Right lung (tissue), 10 donors: ENCODE measurements at places on chromosomes 6 and 20. TPM values are rescaled to one million over a fixed set of nuclear protein-coding genes. Genes with fewer than 3 reads are reported as not detected.

Gene IRAK1BP1
- 16.1 TPM for polyA plus RNA-seq

Gene DXO
- 31.8 TPM for polyA plus RNA-seq

Gene CFAP206
- 1.6 TPM for polyA plus RNA-seq

DNA sequence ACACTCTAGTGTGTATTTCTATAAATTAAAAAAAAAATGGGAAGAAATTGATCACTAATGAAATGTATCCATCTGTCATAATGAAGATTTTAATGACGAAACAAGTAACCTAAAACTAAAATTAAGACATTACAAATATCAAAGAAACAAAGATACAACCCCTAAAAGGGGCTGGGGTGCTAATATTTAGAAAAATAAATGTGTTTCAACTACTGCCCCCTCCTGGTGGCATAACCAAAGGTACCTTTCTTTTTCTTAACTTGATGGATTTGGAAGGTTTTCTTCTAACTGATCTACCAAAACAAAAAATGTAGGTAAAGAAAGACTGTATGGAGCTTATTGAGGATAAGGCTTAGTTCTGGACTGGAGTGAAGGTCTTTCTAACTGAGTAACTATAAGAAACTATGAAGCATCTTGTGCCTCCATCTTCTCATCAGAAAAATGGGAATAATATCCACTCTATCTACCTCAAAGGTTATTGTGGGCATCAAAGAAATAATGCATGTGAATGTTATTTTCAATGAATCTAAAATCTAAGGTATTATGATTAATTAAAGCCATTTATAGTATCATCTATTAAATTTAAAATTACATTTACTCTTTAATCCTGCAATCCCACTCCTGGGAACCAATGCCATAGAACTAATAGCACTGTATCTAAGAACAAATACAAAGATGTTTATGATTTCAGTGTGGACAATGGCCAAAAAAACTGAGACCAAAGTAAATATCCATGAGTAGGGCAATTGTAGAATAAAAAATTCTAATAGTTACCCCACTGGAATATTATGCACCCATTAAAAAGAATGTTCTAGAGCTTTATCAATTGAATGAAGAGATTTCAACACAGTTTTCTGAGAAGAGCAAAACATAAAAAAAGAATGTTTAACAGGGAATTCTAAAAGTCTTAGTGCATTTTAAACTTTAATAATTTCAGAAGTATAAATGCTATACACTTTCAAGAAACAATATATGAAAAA lies 117.2 kb downstream of the BACH2 start:
- no peak for DNase-seq

GRCh38 chr20:59171986-59172385 lies 8.4 kb downstream of the ZNF831 start:
- DNase-seq = no peak

- no peak for DNase-seq
Observed at GRCh38 chr6:107823047-107823557, 1.0 kb downstream of the SCML4 start.

DNA sequence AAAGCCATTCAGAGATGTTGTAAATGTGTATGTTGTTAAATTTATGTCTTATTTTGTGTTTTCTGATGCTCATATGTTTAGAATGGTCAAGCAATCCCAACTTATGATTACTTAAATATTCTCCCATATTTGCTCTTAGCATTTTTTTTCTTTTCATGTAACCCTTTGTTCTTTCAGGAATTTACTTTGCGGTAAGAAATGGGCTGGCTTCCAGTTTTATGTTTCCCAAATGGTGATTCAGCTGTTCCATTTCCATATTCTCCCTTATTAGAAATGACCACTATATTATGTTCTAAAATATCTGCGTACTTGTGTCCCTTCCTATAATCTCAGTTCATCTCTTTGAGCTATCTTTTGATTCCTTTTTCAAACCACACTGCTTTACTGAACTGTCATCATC lies 113.7 kb downstream of the CDH26 start:
- DNase-seq = no peak

DNA sequence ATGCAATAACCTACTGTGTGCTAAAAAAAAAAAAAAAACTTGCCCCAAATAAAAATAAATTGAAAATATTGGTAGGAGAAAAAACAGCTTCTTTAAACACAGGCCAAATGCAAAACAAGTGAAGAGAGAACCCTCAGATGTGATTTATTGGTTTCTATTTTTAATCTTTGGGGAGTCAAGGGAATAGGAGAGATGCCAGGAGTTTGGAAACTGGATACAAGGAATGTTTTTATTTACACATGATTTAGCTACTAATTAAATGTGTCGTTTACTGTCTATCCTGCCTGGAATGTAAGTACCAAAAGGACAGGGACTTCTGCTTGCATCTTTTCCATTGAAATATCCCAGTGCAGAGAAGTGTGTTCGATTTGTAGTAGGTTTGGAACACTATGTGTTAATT lies 810.7 kb downstream of the MAFB start:
- no peak for DNase-seq

- no peak for DNase-seq
Observed at GRCh38 chr20:61853073-61854005, 212.3 kb downstream of the TAF4 start.

GRCh38 chr6:147108259-147108910 lies 95.8 kb upstream of the STXBP5 start:
- DNase-seq = no peak

GRCh38 chr6:37860226-37860839 lies 40.8 kb downstream of the ZFAND3 start:
- no peak for DNase-seq
